SK-N-DZ (cell line): ENCODE measurements at places on chromosomes 5 and 9.

DNA sequence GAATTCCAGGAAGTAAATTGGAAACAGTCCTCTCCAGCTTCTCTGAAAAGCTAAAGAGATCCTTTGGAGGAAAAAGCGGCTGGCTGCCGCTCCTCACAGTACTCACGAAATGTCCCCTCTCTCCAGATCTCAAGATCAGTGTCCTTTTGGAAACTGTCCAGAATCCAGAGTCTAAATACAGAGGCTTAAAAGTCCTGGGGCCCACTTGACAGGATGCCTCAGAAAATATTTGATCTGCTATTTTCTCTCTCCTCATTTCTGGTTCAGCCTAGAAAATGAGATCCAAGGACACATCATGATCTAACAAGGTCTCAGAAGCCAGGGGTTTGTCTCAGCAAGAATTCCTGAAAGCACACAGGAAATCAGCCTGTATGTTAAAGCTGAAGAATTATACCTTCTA lies 7.2 kb downstream of the C1QTNF2 start:
- DNase-seq, result no peak

DNA sequence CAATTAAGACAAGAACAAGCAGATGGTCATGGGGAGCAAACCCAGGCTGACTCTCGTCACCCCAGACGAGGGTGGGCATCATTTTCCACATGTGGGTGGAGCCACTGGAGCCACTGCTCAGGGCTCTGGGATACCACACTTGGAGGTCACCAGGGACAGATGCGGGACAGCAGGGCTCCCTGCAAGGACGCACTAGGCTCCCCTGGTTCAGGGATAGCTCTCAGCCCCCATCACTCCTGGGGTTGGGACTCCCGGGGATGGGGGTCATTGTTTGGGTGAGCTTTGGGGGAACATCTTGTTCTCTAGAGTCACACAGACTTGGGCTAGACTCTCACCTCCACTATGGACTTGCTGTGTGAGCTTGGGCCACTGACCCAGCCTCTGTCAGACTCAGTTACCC lies 57.8 kb downstream of the GTF3C4 start:
- DNase-seq, result no peak

DNA sequence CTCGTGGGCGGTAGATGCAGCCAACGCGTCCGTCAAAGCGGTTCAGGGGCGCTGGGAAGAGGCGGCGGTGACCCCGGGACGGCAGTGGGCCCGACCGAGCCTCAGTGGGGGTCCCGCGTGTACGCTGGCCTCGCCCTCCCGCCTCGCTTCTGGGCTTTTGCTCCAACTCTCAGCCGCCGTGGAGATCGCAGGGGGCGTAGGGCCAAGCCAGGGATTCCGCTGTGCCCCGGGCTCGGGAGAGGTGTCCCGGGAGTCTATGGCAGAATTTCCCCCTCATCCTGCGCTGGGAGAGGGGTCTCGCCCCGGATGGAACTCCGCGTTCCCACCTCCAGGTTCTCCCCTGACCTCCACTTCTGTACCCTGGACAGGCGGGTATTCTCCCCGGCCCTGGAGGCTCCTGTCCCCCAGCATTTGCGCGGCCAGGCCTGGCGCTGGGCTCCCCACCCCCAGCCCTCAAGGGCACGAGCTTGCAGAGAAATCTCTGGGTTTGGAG lies 131.9 kb downstream of the MRPL36 start:
- DNase-seq, result no peak

- DNase-seq, result no peak
Observed at GRCh38 chr5:44178414-44178813, 210.8 kb downstream of the FGF10 start.

DNA sequence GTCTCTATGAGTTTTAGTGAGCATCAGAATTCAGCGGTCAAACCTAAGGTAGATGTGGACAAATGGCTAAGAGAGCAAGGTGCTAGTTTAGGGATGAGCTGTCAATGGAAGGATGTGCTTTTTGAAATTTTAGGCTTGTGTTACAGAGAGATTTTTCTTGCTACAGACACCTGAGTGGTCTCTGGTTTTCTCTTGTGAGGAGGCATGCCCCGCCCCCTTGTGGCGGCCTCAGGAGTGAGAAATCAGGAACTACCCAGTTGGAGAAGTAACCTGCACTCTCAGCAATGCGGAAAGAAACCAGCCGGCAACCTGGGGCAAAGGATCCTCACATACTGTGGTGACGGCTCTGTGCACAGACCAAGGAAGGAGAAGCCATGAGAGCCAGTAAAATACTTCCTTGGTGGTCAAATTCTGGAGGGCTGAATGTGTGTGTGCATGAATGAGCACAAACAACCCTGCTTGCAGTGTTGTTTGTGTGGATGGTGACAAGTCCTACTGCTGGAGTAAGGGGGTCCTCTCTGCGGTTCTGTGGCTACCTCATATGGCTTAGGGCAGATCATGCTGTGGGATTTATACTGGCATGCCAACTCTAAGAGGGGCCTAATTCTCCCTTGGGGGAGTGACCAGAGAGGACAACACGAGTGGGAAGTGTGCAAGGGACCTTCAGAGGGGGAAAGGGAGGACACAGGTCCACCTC lies 16.7 kb upstream of the HSD17B4 start:
- peak; percentile 66 for DNase-seq

DNA sequence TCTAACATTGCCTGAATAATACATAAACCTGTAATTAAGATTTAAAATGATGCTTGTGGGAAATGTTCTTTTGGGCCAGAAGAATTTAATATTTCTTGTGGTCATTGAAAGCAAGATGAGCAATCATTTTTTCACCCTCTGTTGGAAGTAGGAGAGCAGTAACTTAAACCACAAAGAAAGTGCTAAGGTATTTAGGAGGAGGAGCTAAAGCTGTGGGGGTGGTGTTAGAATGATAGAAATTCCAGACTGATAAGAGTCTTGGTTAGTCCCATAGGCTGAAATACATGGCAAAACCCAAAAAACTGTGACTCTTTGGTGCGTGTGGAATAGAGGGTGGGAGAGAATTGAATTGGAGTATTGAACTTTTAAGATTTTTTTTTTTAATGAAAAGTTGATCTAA lies 247.0 kb downstream of the YTHDC2 start:
- DNase-seq, result no peak

DNA sequence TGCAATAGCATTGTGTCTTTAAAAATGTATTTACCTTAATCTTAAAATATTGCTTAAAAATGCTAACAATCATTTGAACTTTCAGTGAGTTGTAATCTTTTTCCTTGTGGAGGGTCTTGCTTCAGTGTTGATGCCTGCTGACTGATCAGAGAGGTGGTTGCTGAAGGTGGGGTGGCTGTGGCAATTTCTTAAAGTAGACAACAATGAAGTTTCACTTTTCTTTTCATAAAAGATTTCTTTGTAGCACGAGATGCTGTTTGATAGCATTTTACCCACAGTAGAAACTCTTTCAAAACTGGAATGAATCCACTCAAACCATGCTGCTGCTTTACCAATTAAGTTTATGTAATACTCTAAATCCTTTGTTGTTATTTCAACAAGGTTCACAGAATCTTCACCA lies 50.8 kb downstream of the NR3C1 start:
- no peak for DNase-seq

GRCh38 chr9:133126697-133127339 lies 5.8 kb upstream of the RALGDS start:
- DNase-seq, result no peak

- no peak for DNase-seq
Observed at GRCh38 chr9:72089451-72090130, 29.2 kb upstream of the C9orf57 start.

DNA sequence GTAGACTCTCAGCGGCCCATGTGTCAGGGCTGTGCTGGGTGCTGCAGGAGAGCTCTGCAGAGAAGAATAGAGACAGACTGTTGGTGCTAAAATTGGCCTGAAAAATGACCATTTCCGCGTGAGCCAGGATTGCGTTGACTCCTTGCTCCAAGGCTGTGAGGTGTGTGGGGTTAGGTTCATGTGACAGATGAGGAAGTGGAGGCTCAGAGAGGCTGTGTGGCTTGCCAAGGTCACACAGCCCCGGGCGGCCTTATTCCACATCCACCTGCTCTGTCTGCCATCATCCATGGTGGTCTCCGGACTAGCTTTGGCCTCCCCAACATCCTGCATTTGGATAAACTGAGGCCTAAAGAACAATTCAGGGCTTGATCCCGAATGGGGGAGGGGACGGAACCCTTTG lies 15.2 kb downstream of the NEK6 start:
- DNase-seq, result no peak

- no peak for DNase-seq
Observed at GRCh38 chr5:168525856-168526255, 3.2 kb upstream of the FBLL1 start.

DNA sequence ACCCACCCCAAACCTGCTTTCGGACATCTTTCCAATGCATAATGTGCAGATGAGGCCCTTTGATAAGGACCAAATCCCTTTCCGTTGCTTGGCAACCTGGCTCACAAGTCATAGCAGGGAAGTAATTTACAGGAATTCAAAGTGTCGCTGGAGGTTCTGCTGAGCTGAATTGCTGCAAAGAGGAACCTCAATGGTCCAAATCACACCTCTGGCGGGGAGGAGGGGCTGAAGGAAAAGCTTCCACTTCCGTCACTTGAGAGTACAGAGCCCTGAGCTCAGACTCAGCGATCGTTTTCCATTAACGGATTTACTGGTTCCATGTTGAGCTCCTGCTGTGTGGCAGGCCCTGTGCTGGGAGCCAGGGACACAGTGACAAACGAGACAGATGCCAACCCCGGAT lies 99.3 kb downstream of the KCNIP1 start:
- DNase-seq, result no peak

DNA sequence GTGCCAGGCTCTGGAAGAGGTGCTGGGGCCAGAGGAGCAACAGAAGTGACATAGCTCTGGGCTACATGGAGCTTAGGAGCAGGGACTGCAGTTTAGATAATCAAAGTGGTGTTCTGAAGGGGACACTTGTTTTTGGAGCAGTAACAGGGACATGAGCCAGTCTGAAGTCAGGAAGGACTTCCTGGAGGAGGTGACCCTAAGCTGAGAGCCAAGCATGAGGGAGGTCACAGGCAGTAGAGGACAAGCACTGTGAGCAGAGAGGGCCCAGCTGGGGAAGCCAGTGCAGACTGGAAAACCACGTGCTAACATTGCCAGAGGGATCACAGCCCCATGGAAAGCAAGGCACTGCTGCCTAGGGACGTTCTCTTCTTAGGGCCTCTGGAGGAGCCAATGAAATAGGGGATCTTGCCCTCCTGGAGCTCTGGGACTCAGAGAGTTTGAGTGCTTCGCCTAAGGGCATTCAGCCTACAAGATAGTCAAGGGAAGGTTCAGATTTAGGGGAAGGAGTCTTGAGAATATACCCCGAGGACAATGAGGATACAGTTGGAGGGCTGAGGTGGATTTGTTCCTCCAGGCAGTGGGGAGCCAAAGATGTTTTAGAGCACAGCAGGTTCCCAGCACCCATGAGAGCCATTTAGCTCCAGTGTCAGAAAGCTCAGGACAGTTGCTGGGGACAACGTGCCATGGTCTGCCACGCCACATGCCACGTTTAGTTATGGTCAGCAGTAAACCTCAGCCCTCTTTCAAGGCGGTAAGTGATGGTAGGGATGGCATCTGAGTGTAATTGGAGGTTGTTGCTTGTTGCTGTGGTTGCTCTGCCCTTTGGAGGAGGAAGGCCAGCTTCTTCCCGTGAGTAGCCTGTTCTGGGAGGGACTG lies 40.5 kb upstream of the SH3PXD2B start:
- DNase-seq, result no peak

DNA sequence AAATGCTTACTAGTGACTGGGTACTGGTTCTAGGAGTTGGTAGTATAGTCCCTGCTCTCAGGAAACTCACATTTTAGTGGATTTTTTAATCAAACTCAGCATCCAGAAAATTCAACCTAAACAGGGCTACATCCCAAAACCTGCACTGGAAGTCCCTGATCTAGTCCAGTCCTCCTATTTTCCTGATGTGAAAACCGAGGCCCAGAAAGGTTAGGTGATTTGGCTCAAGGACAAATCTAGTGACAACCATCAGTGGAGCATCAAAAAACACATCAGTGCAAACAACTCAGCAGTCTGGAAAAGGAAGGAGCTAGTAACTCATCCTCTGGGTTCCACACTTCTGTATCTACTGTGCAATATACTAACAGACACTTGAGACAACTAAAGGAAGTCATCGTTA lies 38.2 kb downstream of the SERINC5 start:
- DNase-seq, result no peak

- DNase-seq, result no peak
Observed at GRCh38 chr5:1476181-1476966, 31.1 kb upstream of the SLC6A3 start.

- peak; percentile 24 for DNase-seq
Observed at GRCh38 chr9:97900738-97901565, 21.3 kb downstream of the TRMO start.

- DNase-seq, result no peak
Observed at GRCh38 chr5:142391058-142391845, 66.4 kb upstream of the SPRY4 start.

DNA sequence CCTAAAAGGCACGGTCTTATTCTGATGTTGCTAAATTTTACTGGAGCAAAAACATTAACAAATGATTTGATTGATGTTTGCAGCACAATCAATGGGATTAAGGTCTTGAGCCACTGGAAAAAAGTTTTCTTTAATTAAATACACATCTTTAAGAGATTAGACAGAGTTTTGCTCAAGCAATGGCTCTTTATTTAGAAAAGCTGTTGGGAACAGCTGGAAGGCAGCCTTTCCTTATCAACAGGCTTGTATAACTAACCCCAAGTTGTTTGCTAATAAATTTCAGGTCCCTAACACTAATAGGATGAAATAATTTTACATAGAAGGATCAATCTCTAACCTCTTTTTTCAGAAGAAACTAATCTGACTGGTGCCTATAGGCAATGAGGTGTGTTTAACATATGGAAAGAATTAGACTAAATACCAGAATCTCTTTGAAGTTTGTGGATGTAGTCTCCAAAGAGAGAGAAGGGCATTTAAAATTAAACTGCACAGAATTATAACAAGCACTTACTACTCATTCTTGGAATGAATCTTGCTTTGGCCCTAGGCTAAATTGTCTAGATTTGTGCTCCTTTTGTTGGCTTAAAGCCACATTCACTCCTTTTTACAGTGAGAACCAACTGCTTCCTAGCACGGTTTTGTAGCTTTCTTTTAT lies 67.3 kb upstream of the TNFAIP8 start:
- no peak for DNase-seq

- no peak for DNase-seq
Observed at GRCh38 chr9:70994582-70994981, 126.8 kb downstream of the TRPM3 start.
